ENCODE measurements at places on chromosomes 5 and 9. TPM values are rescaled to one million over a fixed set of nuclear protein-coding genes. Genes with fewer than 3 reads are reported as not detected.

DNA sequence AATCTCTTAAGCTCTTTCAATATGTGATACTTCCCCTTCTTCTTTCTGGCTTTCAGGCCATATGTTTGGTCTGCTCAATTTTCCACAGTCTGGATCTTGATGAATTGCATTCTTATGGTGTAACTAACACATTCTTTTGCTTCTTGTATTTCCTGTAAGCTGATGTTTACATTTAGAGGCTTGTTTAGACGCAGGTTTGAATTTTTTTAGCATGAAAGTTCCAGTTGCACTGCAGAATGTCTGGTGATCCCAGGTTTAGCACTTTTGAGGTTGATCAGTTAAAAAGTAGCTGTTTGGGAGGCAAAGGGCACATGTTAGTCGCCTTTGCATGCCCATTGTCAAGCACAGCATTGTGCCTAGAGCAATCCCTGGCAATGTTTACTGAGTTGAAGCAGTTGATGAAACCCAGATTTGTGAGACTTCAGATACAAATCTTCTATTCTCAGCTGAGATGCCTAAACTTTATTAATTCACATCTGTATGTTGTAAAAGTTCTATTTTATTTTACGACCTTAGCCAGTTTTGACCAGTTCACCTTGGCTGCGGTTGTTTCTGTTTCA, 59.6 kb upstream of the SPATA31C2 start:
- no peak for DNase-seq

DNA sequence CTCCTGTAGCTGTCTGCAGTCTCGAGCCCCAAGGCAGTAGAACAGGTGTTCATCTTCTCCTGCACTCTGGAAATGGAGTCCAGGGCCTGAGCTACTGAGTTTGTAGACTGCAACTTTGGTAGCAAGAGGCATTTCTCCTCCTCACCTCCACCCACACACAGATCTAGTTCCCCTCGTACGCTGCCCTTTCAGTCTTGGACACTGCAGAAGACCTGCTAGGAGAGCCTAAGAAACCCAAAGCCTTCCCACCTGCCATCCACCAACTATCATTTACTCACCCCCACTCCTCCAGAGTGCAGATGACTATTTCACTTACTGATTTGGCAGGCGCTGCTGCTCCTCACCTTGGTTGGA, 59.0 kb downstream of the KCNIP1 start:
- no peak for DNase-seq

C5orf58 gene
- polyA plus RNA-seq, result 0.46 TPM

DNA sequence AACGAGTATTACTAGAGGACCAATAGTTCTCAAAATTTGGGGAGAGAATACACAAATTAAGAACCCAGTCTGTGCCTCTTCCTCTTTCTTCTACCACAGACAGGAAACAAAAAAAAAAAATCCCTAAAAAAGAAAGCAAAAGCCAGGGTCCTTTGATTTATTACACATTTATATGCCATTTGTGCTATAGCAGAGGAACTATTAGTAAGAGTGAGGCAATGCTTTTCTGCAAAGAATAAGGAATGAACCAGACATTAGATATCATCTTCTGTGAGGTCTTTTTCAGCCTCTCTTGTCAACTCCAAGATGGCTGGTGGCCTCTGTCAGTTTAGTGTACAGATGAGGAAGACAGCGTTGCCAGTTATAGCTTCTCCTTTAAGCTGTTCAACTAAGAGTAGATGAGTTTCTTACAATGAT, 127.6 kb downstream of the RFX3 start:
- peak; percentile 85 for DNase-seq

F12 gene
- polyA plus RNA-seq, result 1.4 TPM

- no peak for DNase-seq
Observed at GRCh38 chr9:114210691-114211276, 55.4 kb downstream of the COL27A1 start.

DNA sequence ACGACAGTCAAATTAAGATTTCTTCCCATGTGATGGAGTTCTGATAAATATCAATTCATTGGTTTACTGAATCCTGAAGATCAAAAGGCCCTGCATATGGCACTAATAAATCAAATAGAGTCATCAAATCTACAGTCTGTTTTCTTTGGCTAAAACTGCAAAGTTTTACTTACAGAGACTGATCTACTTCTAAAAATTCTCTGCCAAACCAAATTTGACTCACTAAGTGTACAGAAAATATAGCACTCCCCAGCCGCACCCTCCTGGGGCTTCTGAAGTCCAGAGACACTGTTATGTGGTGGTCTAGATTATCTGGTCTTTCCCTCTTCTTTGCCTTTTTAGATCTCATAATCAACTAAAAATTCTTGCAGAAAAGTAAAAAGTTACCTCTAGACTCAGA, 237.7 kb downstream of the MLLT3 start:
- no peak for DNase-seq

GRCh38 chr5:174358276-174358675, 312.8 kb downstream of the NSG2 start:
- DNase-seq, result no peak

DNA sequence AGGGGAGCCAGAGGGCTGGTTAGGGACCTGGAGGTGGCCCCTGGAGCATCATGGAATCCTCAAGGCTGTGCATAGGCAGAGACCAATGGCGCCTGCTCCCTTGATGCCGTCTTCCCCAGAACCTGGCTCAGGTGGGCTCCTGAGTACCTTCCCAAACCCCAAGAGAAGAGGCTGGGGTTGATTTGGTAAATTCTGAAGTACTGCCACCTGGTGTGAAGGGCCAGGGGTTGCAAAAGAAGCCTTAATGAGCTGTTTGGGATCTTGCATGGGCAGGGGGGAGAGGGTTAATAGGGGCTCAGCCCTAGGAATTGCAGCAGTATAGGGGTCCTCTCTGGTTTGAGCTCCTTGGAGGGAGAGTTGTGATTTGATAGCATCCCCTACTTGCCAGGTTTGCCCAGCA, 52.1 kb downstream of the CYSTM1 start:
- no peak for DNase-seq

DNA sequence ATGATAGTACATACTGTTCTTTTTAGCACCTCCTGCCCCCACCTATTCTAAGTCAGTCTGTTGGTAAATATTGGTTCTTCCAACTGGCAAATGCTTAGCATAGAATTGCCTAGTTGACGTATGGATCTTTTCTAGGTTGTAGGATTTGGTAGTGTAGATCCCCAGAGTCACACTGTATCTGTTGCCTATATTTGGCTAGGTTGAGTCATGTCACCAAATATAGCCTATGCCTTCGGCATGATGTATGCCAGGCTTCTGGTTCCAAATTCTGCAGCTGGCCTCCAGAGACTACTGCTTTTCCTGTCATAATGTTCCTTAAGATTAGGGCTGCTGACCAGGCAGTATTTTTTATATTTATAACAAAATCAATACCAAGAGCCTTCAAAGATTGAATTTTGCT, 38.2 kb downstream of the CPEB4 start:
- DNase-seq, result no peak

FOXI1 gene
- not detected for polyA plus RNA-seq

GRXCR2 gene
- polyA plus RNA-seq, result not detected

TLE4 gene
- polyA plus RNA-seq, result 21.7 TPM

DNA sequence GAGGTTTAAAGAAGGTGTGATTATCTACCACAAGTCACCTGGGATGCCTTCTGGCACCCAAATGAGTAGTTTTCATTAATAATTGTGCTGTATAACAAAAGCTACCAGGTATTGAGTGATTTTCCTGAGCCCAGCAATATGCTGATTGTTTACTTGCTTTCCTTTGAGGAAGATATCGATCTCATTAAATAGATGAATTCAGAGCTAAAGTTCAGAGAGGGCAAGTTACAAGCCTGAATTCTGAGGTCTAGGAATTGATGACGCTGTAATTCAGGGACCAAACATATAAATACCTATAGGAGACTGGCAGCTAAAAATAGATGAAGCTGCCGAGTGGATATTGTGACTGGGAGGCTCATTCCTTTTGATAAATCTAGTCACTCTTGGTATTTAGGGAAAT, 1.1 kb downstream of the ERCC6L2 start:
- DNase-seq, result no peak

DNA sequence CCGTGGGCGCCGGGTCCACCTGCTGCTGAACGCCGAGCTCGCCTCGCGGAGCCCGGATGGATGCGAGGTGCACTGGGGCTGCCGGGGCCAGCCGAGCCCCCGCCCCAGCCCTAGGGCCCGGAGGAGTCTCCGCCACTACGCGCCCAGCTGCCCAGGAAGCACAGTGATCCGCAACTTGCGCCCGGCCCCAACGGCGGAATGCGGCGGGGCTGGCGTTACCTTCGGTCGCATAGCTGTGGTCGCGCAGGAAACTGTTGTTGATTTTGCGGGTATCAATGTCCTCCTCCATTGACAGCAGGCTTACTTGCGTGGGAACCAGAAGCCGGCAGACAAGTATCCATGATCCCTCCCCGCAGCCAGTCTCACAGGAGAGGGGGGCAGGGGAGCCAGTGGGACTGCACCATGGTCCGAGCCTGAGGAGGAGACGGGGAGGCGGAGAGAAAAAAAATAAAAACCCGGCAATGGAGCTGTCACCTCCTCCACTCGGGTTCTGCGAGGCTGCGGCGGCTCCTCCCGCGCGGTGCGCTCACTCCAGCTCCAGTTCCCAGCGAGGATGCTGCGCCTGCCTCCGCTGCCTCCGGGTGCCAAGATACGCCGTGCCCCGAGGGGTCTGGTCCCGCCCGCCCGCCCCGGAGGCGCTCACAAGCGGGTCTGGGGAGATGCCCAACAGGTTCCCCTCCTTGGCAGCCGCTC, 628 bp downstream of the PPP2R2B start:
- no peak for DNase-seq

DNA sequence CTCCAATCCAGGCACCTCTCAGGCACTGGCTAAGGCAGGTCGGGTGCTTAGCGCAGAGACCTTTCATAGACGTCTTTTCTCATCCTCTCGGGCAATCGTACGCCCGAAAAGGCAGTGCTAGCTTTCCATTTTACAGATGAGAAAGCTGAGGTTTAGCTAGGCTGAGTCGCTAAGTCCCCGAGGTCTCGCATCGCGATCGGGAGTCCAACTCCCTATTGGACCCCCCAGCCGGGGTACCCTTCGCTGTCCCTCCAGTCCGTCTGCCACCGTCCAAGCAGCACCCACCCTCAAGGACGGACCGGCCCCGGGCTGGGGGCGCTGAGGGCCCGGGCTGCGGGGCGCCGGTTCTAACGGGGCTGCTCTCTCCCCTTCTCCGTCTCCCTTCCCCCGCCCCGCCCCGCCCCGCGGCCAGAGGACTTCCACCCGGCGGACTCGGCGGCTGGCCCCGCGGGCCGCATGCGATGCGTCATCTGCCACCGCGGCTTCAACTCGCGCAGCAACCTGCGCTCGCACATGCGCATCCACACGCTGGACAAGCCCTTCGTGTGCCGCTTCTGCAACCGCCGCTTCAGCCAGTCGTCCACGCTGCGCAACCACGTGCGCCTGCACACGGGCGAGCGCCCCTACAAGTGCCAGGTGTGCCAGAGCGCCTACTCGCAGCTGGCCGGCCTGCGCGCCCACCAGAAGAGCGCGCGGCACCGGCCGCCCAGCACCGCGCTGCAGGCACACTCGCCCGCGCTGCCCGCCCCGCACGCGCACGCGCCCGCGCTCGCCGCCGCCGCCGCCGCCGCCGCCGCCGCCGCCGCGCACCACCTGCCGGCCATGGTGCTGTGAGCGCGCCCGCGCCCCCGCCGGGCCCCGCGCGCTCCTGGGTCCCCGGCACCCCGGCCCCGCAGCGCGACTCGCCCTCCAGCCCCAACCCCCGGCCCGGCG, 12.5 kb upstream of the EXOSC2 start:
- peak; percentile 84 for DNase-seq

GRCh38 chr5:82523633-82524032, 245.5 kb upstream of the RPS23 start:
- DNase-seq, result no peak

DNA sequence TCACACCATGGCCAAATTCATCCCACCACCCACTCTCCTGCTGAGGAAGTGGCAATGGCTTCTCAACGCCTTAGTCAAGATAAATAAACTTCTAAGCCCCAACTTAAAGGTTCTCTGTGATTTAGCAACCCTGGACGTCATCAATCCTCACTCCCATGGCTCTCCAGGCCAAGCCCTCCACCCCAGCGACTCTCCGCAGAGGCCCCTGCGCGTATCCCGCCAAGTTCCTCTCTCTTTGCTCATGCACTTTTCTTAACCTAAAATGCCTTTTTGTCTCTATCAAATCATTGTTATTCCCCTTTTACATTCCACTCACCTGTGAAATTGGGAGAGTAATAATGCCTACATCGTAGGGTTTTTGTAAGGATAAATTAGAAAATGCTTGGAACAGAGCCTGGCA, 88.6 kb downstream of the NRG2 start:
- no peak for DNase-seq

DNA sequence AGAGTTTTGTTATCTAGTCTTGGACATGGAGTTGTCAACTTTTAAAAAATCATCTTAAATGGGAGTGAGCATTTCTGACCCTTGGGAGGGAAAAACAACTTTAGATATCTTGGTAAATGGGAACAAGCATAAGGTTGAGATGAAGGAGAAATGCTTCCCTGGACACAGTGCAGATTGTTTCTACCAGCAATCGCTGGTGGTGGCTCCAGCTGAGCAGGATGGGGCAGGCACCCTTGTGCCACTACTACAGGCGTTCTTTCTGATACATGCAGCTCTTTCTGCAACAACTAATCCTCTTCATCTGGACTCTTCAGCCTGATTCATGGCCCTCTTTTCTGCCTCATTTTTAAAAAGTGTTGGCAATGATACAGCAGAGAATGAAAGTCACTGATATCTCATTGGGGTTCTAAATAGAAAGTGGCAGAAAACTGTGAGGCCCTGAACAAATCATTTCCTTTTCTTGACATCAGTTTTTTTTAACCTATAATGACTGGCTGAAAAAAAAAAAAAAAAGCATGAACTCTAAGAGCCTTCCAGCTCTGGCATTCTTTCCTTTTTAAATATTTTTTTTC, 409.4 kb upstream of the PTGER4 start:
- DNase-seq, result no peak

GPR151 gene
- not detected for polyA plus RNA-seq

DNA sequence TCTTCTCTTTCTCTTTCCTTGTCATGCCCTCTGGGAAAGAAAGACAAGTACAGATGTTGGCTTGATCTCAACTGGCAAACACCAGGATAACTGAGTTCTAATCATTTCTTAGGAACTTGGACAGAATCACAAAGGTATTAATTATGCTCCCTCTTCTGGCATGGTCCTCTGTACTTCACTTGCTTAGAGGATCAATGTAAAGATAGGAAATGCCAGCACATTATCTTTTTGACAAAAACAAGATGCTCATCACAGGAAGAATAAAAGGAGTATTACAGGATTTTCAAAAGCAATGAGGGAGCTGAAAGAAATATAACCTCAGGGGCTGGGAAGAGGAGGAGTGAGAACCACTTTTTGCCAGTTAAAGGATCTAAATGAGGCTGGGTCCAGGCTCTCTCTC, 70.6 kb downstream of the LHFPL2 start:
- no peak for DNase-seq
